CD4-positive, alpha-beta T cell treated with Interleukin-4 for 4 hours (primary cell): ENCODE measurements at places on chromosomes 6 and 20.
A peak's percentile ranks its signal among the peaks of the same experiment; 100 is the strongest.

- DNase-seq = no peak
Observed at GRCh38 chr6:162074641-162075275, 652.8 kb downstream of the PRKN start.

DNA sequence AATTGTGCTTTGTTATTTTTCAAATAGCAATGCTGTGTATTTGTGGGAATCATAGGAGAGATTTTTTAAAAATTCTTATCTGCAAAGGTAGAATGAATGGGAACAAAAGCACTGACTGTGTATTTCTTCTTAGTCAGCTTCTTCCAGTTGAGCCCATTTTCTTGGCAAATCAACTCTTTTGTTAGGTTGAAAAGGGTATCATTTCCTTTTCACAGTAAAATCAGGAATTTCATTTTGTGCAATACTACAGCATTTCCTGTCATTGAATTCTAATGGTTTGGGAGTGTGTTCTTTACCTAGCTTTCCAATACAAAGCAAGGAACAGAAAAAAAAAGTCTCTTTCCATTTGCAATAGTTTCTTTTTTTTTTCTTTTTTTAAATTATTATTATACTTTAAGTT, 19.0 kb upstream of the EXOC2 start:
- no peak for DNase-seq

GRCh38 chr20:59448851-59449444, 148.5 kb downstream of the EDN3 start:
- no peak for DNase-seq

- DNase-seq = no peak
Observed at GRCh38 chr6:103356531-103356930, 1503.2 kb downstream of the HACE1 start.

GRCh38 chr6:44339763-44340625, 2.5 kb upstream of the SPATS1 start:
- DNase-seq = no peak

GRCh38 chr20:1415667-1416468, 23.0 kb upstream of the FKBP1A start:
- no peak for DNase-seq

DNA sequence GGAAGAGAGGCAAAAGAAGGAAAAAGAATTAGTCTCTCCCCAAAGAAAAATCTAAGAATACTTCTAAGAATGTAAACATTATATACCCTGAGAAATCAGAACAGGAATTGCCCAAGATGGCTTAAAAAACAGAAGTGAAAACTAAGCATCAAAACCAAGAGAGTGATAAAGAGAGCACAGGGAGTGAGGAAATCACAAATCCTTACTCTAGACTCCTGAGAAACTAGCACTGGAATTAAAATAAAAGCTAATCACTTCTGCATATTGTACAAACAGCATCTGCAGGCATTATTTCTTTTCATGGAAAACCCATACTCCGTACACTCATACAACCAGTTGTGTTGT, 285.7 kb downstream of the BTBD9 start:
- DNase-seq = no peak

DNA sequence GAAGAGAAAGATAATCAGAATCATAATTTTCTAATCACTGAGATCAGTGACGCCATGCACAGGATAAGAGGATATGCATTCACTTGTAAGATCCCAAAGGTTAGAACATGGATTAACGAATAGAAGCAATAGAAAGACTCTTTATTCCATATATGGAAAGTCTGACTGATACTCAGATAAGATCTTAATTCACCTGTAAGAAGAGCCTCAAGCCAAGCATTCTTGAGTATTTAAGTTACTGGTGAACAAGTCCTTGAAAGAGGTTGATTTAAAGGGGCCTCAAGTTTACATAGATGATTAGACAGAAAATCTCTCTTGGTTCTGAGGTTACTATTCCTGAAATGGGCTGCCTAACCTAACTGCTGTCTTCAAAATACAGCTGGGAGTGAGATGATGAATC, 53.8 kb upstream of the MTRF1L start:
- no peak for DNase-seq

- DNase-seq = no peak
Observed at GRCh38 chr20:25402583-25402982, 4.9 kb upstream of the GINS1 start.

GRCh38 chr20:48682529-48683363, 145.1 kb downstream of the PREX1 start:
- no peak for DNase-seq

GRCh38 chr20:15498926-15499325, 1074.3 kb downstream of the KIF16B start:
- no peak for DNase-seq

GRCh38 chr6:12354499-12354898, 64.3 kb downstream of the EDN1 start:
- DNase-seq = no peak

GRCh38 chr6:113879186-113880096, 22.3 kb downstream of the MARCKS start:
- DNase-seq = no peak

DNA sequence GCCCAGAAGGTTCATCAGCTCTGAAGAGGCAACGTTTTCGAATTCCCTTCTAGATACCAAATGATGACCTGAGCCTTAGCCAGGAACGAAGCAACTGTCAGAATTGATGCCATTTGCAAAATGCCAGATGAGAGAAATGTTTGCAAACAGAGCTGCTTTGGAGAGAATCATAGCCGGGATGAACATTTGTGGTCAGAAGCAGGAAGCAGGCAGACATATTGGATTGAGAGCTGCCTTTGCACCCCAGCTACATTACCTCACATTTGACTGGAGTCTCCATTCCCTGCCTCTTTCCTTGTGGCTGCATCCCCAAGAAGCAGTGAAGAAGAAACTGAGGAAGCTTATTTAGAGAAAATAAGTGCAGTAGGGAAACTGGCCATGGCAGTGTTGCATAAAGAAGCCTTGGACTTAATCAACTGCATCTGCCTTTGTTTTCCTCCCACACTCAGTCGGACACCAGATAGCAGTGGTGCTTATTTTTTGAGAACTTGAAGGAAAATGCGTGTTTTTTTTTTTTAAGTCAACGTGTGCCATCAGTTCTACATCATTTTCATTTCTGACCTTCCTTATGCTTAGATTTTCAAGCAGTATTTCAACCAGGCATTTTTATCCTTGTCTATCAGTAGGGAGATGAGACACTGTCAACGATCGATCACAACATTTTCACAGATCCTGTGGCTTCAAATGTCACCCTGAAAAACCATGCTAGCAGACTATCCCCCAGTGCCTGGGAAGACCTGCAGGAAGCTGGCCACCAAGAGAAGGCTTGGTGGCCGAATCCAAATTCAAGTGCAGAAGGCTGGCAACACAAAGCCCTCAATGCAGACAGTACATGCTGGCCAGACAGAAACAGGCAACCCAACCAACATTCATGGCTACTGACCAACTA, 541.2 kb upstream of the JARID2 start:
- DNase-seq = no peak

- no peak for DNase-seq
Observed at GRCh38 chr6:98833307-98834059, 891 bp upstream of the POU3F2 start.

GRCh38 chr6:71411882-71412281, 123.3 kb downstream of the OGFRL1 start:
- no peak for DNase-seq

DNA sequence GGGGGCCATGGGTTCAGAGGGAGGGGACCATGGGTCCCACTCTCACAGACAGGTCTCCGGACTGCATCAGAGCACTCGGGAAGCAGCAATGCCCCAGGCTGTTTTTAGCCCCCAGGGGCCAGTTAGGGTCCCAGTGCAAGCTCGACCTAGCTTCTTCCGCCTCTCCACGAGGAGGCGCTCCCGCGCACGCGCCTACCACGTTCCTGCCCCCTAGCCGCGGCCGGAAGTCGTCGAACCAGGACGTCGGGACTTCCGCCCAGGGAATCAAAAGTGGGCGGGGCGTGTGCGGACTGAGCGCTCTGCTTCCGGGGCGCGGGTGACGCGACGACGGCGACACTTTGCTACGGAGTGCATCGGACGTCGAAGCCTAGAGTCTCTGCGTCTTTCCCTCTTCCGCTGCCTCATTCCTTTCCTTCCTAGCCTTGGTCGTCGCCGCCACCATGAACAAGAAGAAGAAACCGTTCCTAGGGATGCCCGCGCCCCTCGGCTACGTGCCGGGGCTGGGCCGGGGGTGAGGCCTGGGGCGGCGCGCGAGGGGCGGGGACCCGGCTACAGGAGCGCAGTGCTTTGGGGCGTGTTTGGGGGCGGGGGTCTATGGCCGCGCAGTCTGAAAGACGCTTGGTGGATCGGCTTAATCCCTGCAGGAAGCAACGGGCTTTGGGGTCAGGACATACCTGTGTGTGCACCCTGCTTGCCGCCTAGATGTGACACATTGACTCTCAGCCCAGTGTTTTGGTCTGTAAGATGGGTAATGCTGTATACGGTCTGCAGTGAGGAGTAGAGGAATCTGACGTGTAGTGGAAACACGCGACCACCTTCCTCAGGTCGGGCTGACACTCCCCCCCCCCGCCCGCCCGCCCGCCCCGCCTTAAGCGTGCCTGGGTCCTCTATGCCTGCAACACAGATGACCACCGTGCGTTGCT, at the start of gene PRPF6:
TSS of gene PRPF6 (plus strand) at position 327 of the 923 bp plus-strand sequence. CDS start at position 441, 114 bp downstream.
- DNase-seq = peak; percentile 94

GRCh38 chr6:113651920-113652319, 205.2 kb upstream of the MARCKS start:
- no peak for DNase-seq

DNA sequence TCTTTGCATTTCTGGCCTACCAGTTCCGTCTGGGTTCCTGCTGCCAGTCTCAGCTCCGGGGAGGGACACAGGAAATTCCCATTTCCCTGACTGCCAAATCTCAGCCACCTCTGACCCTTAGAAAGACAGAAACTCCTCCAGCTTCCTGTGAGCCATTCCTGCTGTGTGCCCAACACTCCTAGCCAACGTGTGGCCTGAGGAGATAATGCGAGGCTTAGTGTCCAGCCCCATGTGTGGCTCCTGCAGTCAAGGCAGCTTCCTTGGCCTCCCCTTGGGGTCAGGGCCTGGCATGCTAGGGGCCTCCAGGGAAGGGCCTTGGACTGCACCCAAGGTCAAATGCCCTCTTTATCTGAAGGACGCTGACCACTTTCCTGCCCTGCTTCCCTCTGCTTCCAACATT, 45.1 kb downstream of the MAFB start:
- no peak for DNase-seq

DNA sequence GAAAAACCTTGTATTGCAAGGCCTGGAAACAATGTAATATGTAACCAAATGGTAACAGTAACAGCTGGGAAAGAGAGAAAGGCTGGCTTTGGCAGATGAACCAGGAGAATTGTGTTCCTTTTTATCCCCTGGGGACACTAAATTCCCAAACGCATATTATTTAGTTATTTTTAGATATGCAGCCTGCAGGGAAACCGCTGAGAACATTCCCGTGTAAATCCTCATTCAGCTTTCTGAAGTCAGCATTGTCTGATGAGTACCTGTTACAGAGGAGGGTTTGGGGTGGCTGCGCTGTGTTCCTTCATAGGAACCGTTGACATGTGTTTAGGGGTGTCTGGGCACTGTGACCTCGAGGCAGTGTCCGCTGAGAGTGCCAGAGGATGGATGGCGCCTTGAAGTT, 101.3 kb downstream of the SMOC2 start:
- no peak for DNase-seq

DNA sequence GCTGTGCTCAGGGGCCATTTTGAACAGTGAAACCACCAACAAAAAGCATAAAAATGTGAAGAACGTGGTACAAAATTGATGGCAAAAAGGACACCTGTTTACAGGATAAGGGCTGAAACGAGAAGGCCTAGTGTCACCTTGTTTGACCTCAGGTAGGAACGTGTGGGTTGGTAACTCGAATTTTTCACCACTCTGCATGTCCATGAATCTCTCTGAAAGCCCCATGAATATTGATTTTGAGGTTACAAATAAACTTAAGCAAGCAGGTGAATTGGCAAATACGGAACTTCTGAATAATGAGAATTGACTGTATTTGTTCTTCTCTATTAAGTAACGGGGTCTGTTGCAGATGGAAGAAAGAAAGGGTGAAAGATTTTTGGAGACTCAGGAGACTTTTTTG, 59.6 kb upstream of the EDN1 start:
- no peak for DNase-seq

GRCh38 chr20:49685161-49685601, 28.5 kb downstream of the B4GALT5 start:
- no peak for DNase-seq

- no peak for DNase-seq
Observed at GRCh38 chr6:149231778-149232177, 85.7 kb upstream of the TAB2 start.

GRCh38 chr6:5130135-5130866, 45.2 kb downstream of the PPP1R3G start:
- no peak for DNase-seq

DNA sequence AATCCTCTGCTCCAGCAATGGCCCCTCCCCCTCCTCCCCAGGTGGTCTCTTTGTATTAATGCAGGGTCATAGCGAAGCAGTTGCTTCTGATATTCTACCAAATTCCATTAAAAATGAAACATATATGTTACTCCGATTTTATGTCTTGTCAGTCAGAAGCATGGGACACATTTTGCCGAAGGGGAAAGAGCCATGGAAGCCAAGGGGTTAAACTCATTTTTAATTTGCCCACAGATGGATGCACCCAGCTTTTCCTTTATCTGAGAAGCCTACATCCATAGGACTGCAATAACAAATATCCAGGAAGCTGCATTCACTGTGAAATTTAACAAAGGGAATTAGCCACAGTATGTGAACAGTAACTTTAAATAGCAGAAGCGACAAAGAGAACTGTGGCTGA, 688.2 kb downstream of the QKI start:
- DNase-seq = no peak

- DNase-seq = no peak
Observed at GRCh38 chr6:108587258-108588059, 26.7 kb downstream of the FOXO3 start.

- no peak for DNase-seq
Observed at GRCh38 chr6:168730931-168731716, 290.1 kb downstream of the SMOC2 start.

- no peak for DNase-seq
Observed at GRCh38 chr6:134678436-134678889, 271.4 kb downstream of the ALDH8A1 start.

DNA sequence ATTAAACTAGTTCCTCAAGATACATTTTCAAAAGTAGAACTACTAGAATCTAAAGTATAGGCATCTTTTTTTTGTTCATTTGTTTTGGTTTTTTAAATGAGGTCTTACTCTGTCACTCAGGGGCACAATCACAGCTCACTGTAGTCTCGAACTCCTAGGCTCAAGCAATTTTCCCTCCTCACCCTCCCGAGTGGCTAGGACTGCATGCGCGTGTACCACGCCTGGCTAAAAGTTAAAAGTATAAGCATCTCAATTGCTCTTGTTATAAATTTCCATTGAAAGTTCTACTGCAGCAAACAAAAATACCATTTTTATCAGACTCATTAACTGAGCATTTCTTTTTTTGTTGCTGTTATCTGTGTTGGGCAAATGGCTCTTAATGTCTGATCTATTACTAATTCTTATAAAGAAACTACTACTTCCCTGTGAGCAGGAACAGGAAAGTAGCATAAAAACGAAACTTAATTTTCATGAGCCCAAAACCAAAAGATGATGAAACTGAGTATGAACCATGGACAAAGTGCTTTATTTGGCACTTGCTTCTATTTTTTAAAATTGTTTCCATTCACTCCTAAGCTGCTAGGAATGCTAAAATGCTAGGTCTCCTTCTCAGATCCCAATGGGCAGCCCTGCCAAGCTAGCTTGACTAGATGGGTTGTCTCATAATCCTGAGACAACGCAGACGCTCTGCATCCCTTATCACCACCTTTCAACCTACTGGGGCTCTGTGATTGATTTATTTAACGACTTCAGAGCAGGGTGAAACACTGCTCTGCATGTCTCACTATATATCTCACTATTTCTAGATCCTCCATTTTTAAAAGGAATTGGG, 36.9 kb downstream of the TRPC4AP start:
- peak; percentile 18 for DNase-seq
